ENCODE measurements at places on chromosomes 16 and 17.

GRCh38 chr17:57396511-57396921 is 140.2 kb downstream of the MSI2 start:
- DNase-seq = no peak

- no peak for DNase-seq
Measured at GRCh38 chr16:26645614-26646013, 421.1 kb upstream of the C16orf82 start.

GRCh38 chr17:30952638-30953393 is 18.0 kb upstream of the RNF135 start:
- DNase-seq = no peak

- DNase-seq = no peak
Measured at GRCh38 chr17:38925263-38925995, at the start of gene LASP1NB. Gene LASP1NB (plus strand): TSS chr17:38925614.

- no peak for DNase-seq
Measured at GRCh38 chr16:30767767-30768465, 5.8 kb downstream of the RNF40 start.

DNA sequence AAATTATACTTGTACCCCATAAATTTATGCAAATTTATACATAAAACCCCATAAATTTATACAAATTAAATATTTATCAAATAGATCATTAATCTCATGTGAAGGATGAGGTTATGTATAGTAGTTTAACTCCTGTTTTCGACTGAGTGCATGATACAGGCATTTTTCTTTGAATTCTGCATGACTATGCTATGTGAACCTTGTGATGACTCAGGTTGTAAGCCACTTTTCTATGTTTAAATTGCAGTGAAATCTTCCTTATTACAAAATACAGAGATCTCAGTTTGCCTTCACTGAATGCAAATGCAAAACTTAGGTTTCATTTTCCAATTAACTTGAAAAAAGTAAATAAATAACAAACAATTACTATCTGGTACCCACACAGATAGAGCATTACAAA is 843.7 kb downstream of the CDH11 start:
- no peak for DNase-seq

DNA sequence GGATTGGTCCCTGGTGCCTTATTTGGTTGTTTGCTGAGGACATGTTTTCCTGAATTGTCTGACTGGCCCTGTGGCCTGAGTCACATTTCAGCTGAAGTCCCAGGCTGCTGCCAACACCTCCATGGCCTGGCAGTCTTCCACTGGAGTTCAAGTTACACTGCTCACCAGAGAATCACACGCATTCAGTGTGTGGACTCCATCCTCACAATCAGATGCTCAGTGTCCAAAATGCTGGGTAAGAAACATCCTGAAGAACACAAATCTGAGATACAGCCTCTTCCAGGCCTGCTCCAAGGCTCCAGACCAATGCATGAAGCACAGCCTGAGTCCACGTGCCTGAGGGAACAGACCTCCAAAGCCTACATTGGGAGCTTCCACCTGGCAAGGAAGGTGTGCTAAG is 19.2 kb downstream of the CD300LB start:
- no peak for DNase-seq

GRCh38 chr17:77558846-77559626 is 399.5 kb upstream of the TNRC6C start:
- DNase-seq = no peak

DNA sequence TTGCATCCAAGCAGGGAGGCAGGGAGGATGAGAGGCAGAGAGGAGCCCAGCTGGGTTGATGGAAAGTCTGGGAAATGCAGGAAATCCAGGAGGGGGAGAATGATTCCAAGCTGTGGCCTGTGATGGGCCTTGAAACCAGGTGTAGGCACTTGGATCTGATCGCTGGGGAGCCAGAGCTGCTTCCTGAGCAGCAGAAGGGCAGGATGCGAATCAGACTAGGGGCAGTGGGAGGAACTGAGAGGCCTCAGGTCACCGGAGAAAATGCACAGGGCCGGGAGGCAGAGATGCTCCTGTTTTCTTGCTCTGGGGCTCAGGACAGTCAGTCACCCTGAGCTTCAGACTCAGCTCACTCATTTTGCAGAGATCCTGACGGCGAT is 29.6 kb upstream of the MEOX1 start:
- no peak for DNase-seq

- DNase-seq = no peak
Measured at GRCh38 chr17:61366715-61367413, 32.8 kb upstream of the TBX2 start.

GRCh38 chr17:36001110-36001771 is at the start of gene CCL15:
Gene CCL15 (minus strand): TSS chr17:36001553. CDS start chr17:36001492, 61 bp downstream.
- no peak for DNase-seq

- no peak for DNase-seq
Measured at GRCh38 chr17:546456-546855, 168.2 kb downstream of the VPS53 start.

GRCh38 chr16:47657032-47657431 is 195.9 kb downstream of the PHKB start:
- DNase-seq = no peak

DNA sequence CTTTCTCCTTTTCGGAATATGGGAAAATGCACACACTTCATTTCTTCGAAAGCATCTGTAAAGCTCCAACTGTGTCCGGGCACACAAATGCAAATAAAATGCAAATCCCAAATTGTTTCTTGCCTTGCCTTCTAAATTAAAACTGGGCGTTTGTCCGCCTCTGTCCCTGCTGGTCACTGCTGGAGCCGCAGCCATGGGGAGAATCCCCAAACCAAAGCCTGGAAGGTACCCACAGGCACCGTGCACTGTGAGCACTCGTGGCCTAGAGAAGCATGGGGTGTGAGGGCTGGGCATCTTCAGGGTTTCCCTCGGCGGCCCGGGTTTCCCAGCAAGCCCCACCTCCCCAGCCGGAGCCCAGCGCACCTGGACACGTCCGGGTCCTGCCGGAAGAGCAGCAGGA is 2.9 kb downstream of the SLC47A2 start:
- DNase-seq = no peak

GRCh38 chr17:77564278-77564920 is 394.1 kb upstream of the TNRC6C start:
- DNase-seq = no peak

Measured in NK-92 treated with Interleukin-12 subunit alpha and Interleukin-12 subunit beta, amount 100 ng/mL, for 24 hours (cell line).